ENCODE measurements at places on chromosomes 3 and 15.

- DNase-seq, result no peak
Observed at GRCh38 chr3:22284559-22284958, 533.5 kb upstream of the ZNF385D start.

GRCh38 chr3:71488391-71488809, 95.1 kb downstream of the FOXP1 start:
- no peak for DNase-seq

- DNase-seq, result no peak
Observed at GRCh38 chr3:149215515-149215914, 6.1 kb downstream of the CP start.

- DNase-seq, result no peak
Observed at GRCh38 chr3:39900462-39901002, 91.1 kb downstream of the MYRIP start.

GRCh38 chr15:75929799-75930565, 26.3 kb downstream of the FBXO22 start:
- no peak for DNase-seq

DNA sequence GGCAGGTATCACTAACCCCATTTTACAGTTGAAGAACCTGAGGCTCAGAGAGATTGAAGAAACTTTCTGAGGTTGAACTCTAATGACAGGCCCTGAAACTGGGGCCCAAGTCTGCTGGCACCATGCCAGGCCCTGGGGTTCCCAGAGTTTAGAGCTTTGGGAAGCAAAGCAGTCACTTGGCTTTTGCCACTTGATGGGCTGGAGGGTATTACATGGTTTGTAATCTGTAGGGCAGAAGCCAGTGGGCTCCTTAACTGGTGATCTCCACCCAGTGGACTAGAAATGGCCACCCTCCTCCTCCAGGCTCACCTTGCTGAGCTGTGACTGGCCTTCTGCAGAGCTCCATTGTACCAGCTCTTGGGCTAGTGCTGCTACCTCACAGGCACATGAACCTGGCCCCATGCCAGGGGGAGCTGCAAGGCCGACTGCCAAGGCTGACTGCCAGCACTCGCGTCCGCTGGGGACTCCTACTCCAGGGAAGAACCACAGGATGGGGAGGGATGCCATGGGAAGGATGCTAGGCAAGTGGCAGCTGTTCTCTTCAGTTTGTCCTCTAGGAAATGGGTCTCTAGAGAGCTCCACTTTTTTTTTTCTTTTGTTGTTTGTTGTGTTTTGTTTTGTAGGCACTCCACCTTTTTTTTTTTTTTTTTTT, 104.8 kb downstream of the ETFA start:
- no peak for DNase-seq

GRCh38 chr3:189144645-189145044, 27.1 kb upstream of the TPRG1 start:
- no peak for DNase-seq

DNA sequence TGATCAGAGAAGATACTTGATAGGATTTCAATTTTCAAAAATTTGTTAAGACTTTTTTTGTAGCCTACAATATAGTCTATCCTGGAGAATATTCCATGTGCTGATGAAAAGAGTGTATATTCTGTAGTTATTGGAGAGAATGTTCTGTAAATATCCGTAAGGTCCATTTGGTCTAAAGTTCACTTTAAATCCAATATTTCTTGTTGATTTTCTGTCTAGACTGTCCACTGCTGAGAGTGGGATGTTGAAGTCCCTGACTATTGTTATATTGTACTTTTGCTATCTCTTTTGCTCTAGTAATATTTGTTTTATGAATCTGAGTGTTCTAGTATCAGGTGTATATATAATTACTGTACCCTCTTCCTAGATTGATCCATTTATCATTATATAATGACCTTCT, 406.2 kb upstream of the CNTN4 start:
- DNase-seq, result no peak

GRCh38 chr3:14289590-14290461, 111.2 kb downstream of the LSM3 start:
- DNase-seq, result no peak

DNA sequence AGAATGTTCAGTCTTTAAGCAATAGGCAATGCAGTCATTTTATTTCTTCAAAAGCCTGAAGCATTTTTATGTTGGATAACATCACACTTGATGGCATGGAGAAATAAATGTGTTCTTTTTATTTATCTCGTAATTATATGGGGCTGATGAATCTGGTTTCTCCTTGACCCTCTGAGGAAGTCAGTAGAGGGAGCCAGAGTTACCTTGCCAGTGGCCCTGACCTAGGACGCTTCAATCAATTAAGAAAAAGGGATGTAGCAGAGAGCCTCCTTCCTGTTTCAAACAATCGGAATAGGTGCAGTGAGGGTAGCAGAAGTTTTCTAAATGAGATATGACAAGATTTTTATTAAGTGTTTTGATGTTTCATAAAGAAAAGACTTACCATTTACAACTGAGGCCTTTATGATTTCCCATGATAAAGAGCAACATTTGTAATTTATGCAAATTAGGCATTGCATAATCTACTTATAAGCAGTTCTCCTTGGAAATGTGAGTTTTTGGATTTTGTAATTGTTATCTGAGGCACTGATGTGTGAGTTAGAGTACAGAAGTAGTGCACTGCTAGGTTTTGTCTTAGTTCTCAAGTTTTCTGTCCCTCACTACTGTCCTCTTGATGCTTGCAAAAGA, 129.1 kb downstream of the RAP2B start:
- DNase-seq, result no peak

DNA sequence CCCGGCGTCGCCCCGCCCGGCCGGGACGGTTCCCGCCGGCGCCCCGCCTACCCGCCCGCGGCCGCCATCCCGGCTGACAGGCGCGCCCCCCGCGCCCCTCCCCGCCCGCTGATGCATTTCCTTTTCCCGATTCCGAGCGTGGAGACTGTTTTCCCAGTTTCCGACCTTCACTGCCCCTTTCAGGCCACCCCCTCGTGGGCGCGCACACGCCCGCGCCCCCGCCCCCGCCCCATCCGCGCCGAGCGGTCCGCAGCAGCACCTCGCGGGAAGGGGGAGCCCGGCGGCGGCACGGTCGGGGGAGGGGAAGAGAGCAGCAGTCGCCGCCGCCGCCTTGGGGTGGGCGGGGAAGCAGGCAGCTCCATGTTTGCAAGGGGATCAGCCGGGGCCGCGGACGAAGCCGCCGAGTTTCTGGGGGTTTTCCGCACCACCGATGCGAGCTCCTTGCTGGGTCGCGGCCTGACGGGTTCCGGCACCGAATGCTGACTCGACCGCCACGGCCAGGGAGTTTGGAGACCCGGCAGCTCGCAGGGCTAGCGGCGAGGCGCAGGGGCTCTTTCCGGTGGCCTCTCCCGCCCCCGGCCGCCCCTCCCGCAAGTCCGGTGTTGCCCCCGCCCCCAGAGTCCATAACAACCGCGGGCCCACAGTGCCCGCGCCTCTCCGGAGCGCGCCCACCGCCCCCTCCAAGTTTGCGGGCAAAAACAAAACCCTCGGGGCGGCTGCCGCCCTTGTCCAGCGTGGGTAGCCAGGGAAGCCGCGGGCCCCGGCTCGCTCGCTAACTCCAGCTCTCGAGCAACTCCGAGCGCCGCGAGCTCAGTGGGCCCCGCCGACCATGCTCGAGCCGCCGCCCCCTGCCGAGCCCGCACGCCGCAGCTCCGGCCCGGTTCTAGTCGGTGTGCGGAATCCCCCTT, 3.2 kb upstream of the SIN3A start:
- DNase-seq, result peak; percentile 60

GRCh38 chr3:33132019-33132360, 18.2 kb downstream of the CRTAP start:
- DNase-seq, result no peak

DNA sequence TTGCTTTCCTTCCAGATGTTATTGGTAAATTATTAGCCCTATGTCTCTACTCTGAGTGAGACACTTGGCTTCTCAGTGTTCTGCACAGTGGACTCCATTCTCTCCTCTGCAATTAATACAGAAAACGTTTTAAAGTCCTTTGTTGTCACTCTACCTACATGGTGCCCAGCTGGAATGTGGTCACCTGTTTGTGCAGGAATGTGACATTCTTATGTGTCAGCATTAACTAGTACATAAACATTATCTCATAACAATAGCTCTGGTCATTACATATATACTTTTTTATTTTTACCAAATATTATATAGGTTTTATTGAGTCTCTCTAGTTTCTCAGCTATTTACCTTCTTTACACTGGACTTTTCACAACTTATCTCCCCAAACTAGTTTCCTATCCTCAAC, 147.0 kb upstream of the KCNMB2 start:
- DNase-seq, result no peak

DNA sequence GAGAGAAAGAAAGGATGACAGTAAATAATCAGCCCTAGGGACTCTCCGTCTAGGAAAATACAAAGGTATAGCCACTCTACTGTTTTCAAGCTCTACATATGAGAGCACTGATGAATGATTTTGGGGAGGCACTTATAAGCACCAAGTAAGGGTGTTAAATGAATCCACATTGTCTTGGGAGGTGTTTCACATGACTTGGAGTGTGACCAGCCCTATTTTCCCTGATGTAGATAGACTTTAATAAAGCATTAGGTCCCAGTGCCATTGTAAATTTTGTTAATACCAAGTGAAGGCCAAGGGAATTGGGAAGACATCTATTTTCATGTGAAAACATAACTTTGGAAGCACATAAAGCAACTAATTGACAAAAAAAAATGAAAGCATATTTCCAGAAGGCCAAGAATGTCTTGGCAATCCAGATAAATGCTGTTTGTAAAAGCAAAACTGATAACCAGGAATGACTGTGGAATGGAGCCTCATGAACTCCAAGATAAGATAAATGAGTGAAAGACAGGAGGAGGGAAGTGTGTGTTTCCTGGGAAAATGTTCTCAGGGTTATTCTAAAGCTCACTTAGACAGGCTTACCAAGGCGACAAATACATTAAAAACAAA, 96.0 kb upstream of the MYZAP start:
- DNase-seq, result no peak

DNA sequence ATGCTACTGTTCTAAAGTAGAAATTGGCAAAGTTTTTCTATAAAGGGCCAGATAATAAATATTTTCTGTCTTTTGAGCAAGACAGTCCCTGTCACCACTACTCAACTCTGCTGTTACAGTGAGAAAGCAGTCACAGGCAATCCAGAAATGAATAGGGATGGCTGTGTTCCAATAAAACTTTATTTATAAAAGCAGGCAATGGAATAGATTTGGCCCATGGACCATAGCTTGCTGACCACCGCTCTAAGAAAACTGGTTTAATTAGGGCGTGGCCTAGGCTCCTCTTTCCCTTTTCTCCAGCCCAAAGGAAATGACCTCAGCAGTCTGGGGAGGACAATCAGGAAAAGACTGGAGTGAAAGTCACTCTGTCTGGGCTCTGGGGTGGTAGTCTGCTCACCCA, 183.8 kb downstream of the MEGF11 start:
- no peak for DNase-seq

DNA sequence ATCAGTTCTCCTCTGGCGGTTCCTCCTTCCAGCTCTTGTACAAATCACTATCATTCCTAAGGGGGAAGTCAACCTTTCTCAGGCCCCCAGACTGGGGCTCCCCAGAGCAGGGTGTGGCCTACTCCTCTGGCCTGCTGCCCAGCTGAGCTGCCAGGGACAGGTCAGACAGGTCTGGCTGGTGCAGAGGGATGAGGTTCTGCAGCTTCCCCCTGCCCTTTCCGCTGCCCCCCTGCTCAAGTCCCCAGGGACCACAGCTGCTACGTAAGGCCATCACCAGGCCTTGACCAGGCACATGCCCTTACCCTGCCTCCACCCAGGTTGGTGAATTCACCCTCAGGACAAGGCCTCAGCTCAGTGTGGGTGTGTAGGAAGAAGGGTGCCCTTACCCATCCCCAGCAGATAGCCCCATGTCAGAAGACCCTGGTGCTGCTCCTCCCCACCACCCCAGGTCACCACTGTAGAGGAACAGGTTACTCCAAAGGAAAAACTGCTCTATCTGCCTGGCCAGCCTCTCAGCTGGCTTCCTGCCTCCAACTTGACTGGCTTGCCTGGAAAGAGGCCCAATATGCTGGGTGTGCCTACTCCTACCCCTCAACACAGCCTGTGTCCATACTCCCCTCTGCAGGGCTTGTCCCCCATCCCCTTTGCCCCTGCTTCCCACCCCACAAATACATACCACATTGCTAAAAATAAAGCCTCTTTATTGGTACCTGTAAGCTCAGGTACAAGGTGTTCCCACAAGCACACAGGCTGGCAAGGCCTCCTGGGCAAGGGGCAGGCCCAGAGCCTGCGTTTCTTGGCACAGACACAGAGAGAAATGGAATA, 12.0 kb downstream of the CSRNP1 start:
- no peak for DNase-seq

GRCh38 chr15:61248790-61249189, 19.7 kb upstream of the RORA start:
- DNase-seq, result no peak

DNA sequence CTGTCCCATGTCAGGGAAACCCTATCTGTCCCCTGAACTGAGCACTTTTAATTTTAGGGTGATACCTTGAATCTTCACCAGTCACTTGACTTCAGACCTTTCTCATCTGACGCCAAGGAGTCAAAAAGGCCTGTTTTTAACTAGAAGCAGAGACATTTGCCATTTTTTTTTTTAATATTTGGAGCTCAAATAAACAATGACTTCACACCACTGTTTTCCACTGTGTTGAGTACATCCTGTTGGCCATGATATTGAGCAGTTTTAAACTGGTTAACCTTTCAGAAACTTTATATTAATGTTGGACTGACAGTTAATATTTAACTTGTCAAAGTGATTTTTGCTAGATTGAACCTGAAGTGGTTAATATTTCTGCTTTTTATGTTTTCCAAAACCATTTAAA, 28.2 kb downstream of the DAG1 start:
- no peak for DNase-seq

DNA sequence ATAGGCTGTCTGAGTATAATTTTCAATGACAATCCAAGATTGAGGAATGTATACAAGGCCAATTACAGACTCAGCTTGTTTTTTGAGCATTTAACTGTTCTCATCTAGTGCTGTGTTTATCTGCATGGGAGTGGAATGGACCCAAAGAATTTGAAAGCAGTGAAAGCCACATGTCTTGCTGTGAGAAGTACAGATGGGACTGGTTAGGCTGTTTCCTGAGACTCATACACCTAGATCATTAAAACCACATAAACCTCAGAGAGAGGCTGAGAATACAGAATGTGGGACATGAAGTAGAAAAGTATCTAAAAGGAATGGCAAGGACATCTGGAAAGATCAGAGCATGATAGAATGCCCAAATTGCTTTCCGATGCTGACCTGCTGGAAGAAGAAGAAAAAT, 224.6 kb downstream of the NLGN1 start:
- no peak for DNase-seq

GRCh38 chr15:89143503-89144162, 55.4 kb downstream of the ABHD2 start:
- no peak for DNase-seq
